ENCODE measurements at places on chromosomes 5 and 9. TPM values are rescaled to one million over a fixed set of nuclear protein-coding genes. Genes with fewer than 3 reads are reported as not detected.
A peak's percentile ranks its signal among the peaks of the same experiment; 100 is the strongest.

Gene BARX1
- total RNA-seq = not detected

Gene PDLIM4
- total RNA-seq = 17.4 TPM

Gene LCN10
- total RNA-seq = 16.8 TPM

Gene IL17B
- total RNA-seq = not detected

Gene RNF145
- total RNA-seq = 70.2 TPM

Gene PLCXD3
- 0.11 TPM for total RNA-seq

Gene ADAMTS19
- not detected for total RNA-seq

Gene PCDHA9
- total RNA-seq = 0.14 TPM

Gene ADRA1B
- total RNA-seq = 6.9 TPM

Gene GFI1B
- 3.1 TPM for total RNA-seq

Gene QRFP
- total RNA-seq = not detected

Gene SARDH
- 3.2 TPM for total RNA-seq

Gene GPR151
- not detected for total RNA-seq

- no peaks in the 10 kb centered on the region for H3K36me3 ChIP-seq
- peak within 1 kb of the TSS; percentile 75 for H3K27ac ChIP-seq
- DNase-seq = peak; percentile 92
- peaks cover 40% of the 10 kb centered on the region for H3K4me1 ChIP-seq
Measured at GRCh38 chr5:145834917-145835847, at the start of gene PRELID2. Gene PRELID2, minus strand, starts transcription at chr5:145835342. Its CDS starts 91 bp downstream, at chr5:145835251.

- H3K36me3 ChIP-seq = no peaks in the 10 kb centered on the region
- no peaks in the 10 kb centered on the region for H3K27me3 ChIP-seq
- H3K27ac ChIP-seq = no peak overlapping the region
- no peak for DNase-seq
- H3K4me3 ChIP-seq = no peak overlapping the region
Measured at GRCh38 chr9:115373710-115374045, 255.7 kb upstream of the TNC start.

GRCh38 chr9:108759399-108759798 is 96.4 kb downstream of the ACTL7B start:
- no peak for DNase-seq
- H3K36me3 ChIP-seq = no peaks in the 10 kb centered on the region
- H3K4me1 ChIP-seq = peaks cover 8% of the 10 kb centered on the region
- H3K4me3 ChIP-seq = no peak overlapping the region

GRCh38 chr9:4738866-4739586 is 2.0 kb downstream of the AK3 start:
- H3K27ac ChIP-seq = no peak overlapping the region
- H3K27me3 ChIP-seq = no peaks in the 10 kb centered on the region
- no peak for DNase-seq
- peaks cover 10% of the 10 kb centered on the region for H3K4me1 ChIP-seq
- no peaks in the 10 kb centered on the region for H3K36me3 ChIP-seq

GRCh38 chr5:65555287-65555686 is 7.7 kb downstream of the CENPK start:
- no peaks in the 10 kb centered on the region for H3K36me3 ChIP-seq
- H3K27me3 ChIP-seq = no peaks in the 10 kb centered on the region
- DNase-seq = no peak
- H3K27ac ChIP-seq = no peak overlapping the region

GRCh38 chr9:121581786-121582600 is 69.4 kb upstream of the DAB2IP start:
- no peak for DNase-seq
- H3K4me1 ChIP-seq = no peaks in the 10 kb centered on the region
- no peaks in the 10 kb centered on the region for H3K36me3 ChIP-seq
- H3K27me3 ChIP-seq = no peaks in the 10 kb centered on the region
- no peak overlapping the region for H3K27ac ChIP-seq
- no peak overlapping the region for H3K4me3 ChIP-seq

- H3K4me1 ChIP-seq = no peaks in the 10 kb centered on the region
- H3K4me3 ChIP-seq = no peak overlapping the region
- H3K27me3 ChIP-seq = no peaks in the 10 kb centered on the region
- no peaks in the 10 kb centered on the region for H3K36me3 ChIP-seq
- DNase-seq = no peak
Measured at GRCh38 chr5:167966979-167967378, 324.5 kb upstream of the WWC1 start.

- peaks cover 46% of the 10 kb centered on the region for H3K36me3 ChIP-seq
- H3K4me3 ChIP-seq = no peak overlapping the region
- no peaks in the 10 kb centered on the region for H3K27me3 ChIP-seq
Measured at GRCh38 chr5:96913233-96913632, 22.6 kb upstream of the LNPEP start.

DNA sequence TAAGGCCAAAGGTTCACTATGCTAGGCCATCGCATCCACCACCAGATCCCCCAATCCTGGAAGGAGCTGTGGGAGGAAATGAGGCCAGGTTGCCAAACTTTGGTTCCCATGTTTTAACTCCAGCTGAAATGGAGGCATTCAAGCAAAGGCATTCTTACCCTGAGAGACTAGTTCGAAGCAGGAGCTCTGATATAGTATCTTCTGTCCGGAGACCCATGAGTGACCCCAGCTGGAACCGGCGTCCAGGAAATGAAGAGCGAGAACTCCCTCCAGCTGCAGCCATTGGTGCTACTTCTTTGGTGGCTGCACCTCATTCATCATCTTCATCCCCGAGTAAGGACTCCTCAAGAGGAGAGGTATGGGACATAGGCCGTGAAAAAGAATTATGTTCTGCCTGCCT is 75.6 kb downstream of the GAPVD1 start:
- no peaks in the 10 kb centered on the region for H3K27me3 ChIP-seq
- no peak overlapping the region for H3K27ac ChIP-seq
- H3K36me3 ChIP-seq = peaks cover 2% of the 10 kb centered on the region
- H3K4me1 ChIP-seq = no peaks in the 10 kb centered on the region
- DNase-seq = no peak

- no peak overlapping the region for H3K27ac ChIP-seq
- peak overlapping the region; percentile 89 for H3K4me3 ChIP-seq
- no peak for DNase-seq
- no peaks in the 10 kb centered on the region for H3K27me3 ChIP-seq
Measured at GRCh38 chr9:127448112-127448805, 2.9 kb downstream of the RPL12 start.

GRCh38 chr5:55546947-55547346 is 12.2 kb upstream of the PLPP1 start:
- H3K4me3 ChIP-seq = no peak overlapping the region
- no peaks in the 10 kb centered on the region for H3K36me3 ChIP-seq
- no peaks in the 10 kb centered on the region for H3K27me3 ChIP-seq
- no peaks in the 10 kb centered on the region for H3K4me1 ChIP-seq

DNA sequence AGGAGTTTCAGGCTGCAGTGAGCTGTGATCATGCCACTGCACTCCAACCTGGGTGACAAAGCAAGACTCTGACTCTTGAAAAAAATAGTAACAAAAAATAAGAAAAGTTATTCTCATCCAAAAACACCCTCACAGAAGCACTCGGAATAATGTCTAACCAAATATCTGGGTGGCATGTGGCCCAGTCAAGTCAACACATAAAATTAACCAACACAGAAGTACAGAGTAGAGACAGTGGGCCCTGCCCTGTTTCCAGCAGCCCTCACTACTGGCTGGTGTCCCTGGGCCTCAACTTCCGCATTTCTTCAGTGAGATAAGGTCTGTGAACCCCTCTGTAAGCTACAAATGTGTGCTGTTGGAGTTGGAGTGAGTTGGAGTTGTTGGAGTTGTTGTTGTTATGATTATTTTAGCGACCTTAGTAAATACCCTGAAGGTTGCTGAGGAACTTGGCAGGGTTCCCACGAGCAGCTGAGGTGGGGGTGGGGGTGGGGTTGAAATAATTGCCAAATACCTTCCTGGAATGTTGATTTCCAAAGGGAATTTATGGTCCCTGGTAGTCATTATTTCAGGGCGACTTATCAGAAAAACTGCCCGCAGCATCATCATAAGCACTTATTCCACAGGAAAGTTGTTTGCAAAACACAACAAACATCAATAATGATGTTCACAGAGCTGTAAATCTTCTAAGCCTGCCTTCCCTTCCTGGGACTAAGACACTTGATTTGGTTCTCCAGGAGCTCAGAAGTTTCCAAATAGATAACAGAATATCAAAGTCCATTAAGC is 30.2 kb downstream of the C5orf15 start:
- DNase-seq = no peak
- no peaks in the 10 kb centered on the region for H3K36me3 ChIP-seq
- no peaks in the 10 kb centered on the region for H3K27me3 ChIP-seq
- peak overlapping the region; percentile 88 for H3K27ac ChIP-seq
- peaks cover 30% of the 10 kb centered on the region for H3K4me1 ChIP-seq

- H3K4me1 ChIP-seq = no peaks in the 10 kb centered on the region
- DNase-seq = no peak
- no peak overlapping the region for H3K27ac ChIP-seq
- H3K36me3 ChIP-seq = no peaks in the 10 kb centered on the region
- peaks cover 44% of the 10 kb centered on the region for H3K27me3 ChIP-seq
Measured at GRCh38 chr9:136147038-136147889, 28.6 kb upstream of the TMEM250 start.

DNA sequence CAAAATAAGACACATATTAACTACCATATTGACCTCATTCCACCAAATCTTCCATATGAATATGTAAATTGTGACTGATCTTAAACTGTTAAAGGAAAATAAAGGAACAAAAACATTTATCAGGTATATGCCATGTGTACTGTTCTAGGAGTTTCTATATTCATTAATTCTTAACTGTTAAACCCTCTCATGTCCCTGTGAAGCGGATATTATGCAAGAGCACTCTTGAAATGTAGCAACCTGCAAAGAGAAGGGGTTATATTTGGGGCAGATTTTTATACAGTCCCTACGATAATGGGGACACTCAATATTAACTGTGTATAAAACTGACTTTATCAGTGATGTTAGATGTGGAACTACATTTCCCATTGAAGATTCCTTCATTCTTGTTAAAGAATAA is 184.9 kb upstream of the OR13F1 start:
- H3K4me1 ChIP-seq = no peaks in the 10 kb centered on the region
- no peaks in the 10 kb centered on the region for H3K36me3 ChIP-seq
- no peak overlapping the region for H3K27ac ChIP-seq

- no peaks in the 10 kb centered on the region for H3K27me3 ChIP-seq
- H3K36me3 ChIP-seq = no peaks in the 10 kb centered on the region
- no peak for DNase-seq
- no peaks in the 10 kb centered on the region for H3K4me1 ChIP-seq
- no peak overlapping the region for H3K4me3 ChIP-seq
Measured at GRCh38 chr9:72807765-72808445, 144.9 kb downstream of the ALDH1A1 start.

DNA sequence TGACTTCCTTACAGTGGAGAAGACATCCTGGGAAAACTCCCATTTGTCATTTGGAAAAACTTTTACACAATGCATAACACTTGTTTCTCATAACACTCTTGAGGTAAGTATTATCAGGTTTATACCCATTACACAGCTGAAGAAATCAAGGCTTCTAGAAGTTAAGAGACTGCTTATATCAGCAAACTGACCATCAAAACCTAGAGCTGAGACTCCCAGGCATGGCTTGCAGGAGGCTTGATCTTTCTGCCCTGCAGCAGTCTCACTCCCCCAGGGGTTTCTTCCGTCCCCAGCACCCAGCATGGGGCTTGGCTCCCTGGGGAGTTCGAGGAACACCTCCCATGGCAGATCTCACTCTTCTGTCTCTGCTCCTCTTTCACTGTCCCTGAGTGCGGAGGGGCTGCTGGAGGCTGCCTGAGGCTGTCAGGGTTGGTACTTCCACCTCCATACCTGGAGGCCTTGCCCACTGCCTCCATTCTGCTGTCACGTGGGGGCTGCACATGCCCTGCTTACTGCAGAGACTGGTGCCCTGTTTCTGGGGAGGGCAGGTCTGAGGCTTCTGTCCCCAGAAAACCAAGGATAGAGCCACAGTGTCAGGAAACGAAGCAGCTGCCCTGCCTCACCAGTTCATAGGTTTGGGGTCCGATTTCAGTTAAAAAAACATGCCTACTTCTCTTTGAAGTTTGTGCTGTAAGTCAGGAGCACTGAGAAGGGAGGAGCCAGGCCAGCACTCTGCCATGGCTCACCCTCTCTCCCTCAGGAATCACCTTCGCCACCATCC is 202.5 kb downstream of the PAX5 start:
- H3K27ac ChIP-seq = no peak overlapping the region
- no peak overlapping the region for H3K4me3 ChIP-seq
- no peaks in the 10 kb centered on the region for H3K36me3 ChIP-seq
- no peaks in the 10 kb centered on the region for H3K4me1 ChIP-seq

DNA sequence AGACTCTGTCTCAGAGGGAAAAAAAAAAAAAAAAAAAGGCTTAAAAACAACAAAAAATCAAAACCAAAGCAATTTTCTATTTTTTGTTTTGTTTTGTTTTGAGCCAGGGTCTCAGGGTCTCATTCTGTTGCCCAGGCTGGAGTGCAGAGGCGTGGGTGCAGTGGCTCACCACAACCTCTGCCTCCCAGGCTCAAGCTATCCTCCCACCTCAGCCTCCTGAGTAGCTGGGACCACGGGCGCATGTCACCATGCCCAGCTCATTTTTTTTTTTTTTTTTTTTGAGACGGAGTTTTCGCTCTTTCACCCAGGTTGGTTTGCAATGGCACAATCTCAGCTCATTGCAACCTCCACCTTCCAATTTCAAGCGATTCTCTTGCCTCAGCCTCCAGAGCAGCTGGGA is 5.7 kb downstream of the STK10 start:
- H3K4me1 ChIP-seq = peaks cover 90% of the 10 kb centered on the region
- H3K27ac ChIP-seq = peak overlapping the region; percentile 99
- no peaks in the 10 kb centered on the region for H3K27me3 ChIP-seq
- no peaks in the 10 kb centered on the region for H3K36me3 ChIP-seq
- DNase-seq = peak; percentile 16

DNA sequence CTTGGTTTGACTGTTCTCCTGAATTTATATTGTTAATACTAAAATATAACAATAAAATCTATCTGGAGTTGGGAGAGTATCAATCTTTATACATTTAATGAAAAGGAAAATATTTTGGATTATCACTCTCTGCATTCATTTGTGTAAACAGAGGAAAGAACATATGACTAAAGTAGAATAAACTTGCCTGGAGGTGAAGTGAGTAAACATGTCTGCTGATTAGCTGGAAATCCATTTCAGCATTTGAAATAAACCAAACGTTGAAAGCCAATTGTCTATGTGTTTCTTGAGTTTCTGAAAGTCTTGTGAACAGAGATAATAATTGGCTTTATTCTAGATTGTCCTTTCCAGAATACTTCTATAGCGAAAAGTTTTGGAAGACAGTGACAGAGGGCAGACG is 776.2 kb downstream of the SEMA5A start:
- no peak for DNase-seq
- no peaks in the 10 kb centered on the region for H3K4me1 ChIP-seq
- no peaks in the 10 kb centered on the region for H3K27me3 ChIP-seq
- no peak overlapping the region for H3K4me3 ChIP-seq

- H3K27me3 ChIP-seq = no peaks in the 10 kb centered on the region
- H3K27ac ChIP-seq = peak overlapping the region; percentile 100
- peaks cover 26% of the 10 kb centered on the region for H3K36me3 ChIP-seq
- DNase-seq = no peak
- peaks cover 44% of the 10 kb centered on the region for H3K4me1 ChIP-seq
Measured at GRCh38 chr5:134175921-134176510, 734 bp downstream of the SKP1 start.
